NCI-H446 (cell line): ENCODE measurements at places on chromosomes 16 and 17.

DNA sequence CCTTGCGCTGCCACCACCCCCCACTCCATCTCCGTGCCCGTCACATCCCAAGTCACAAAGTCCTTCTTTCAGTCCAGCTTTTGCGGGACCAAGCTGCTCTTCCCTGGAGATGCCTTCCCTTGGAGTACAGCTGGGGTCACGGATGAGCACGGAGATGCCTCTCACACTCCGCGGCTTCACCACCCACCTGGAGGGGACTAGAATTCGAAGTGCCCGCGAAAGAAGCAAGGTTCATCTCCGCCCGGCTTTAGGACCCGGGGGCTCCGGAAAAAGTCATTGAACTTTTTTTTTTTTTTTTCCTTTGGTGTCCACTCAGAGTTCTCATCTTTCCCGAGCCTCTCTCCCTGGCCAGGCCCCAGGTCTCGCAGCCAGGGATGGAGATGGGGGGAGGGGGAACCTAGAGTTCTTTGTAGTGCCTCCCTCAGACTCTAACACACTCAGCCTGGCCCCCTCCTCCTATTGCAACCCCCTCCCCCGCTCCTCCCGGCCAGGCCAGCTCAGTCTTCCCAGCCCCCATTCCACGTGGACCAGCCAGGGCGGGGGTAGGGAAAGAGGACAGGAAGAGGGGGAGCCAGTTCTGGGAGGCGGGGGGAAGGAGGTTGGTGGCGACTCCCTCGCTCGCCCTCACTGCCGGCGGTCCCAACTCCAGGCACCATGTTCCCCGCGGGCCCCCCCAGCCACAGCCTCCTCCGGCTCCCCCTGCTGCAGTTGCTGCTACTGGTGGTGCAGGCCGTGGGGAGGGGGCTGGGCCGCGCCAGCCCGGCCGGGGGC lies at the start of gene FKBP10:
Gene FKBP10 (plus strand): TSS at position 624 of the 771 bp plus-strand sequence. CDS start 31 bp downstream, at position 655.
- no peak for DNase-seq

- DNase-seq = no peak
These were observed 81.1 kb downstream of the TNRC6C start for GRCh38 chr17:78039581-78039980.

DNA sequence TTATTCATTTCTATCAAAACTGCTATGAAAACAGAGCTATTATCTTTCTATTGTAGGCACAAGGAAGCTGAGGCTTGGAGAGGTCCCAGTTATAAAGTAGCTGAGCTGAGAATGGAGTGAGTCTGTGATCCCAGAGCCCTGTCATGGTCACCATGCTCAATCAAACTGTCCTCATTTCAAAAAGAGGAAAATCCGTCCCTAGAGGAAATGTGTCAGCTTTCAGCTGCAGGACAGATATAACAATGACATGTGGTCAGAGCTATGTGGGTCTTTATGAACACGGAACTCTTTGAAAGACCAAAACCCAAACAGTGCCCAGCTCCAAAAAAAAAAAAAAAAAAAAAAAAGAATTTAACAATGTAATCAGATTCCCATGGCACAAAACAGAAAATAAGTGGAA lies 266.1 kb downstream of the XYLT1 start:
- no peak for DNase-seq

DNA sequence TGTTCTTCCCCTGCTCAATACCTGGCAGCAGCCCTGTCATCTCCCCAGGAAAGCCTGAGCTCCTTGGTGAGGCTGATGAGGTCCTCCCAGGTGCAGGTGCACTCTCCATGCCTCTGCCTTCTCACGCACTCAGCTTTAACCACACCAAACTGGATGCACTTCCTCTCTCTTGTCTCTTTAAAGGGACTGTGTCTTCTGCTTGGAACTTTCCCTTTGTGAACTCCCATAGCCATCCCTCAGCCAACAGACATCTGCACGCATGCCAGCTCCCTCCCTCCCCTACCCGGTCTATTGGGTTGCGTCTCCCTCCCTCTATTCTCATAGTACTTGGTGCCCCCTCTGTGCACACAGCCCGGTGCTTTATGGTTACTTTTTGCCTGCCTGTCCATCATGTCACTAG lies 231.2 kb downstream of the MSI2 start:
- DNase-seq = no peak
